ENCODE measurements at places on chromosomes 3 and 15. TPM values are rescaled to one million over a fixed set of nuclear protein-coding genes. Genes with fewer than 3 reads are reported as not detected.
A peak's percentile ranks its signal among the peaks of the same experiment; 100 is the strongest.

GRCh38 chr3:16932877-16933276, 48.1 kb downstream of the PLCL2 start:
- no peaks in the 10 kb centered on the region for H3K27me3 ChIP-seq
- no peak overlapping the region for H3K27ac ChIP-seq
- DNase-seq, result no peak
- no peak overlapping the region for H3K4me3 ChIP-seq
- H3K4me1 ChIP-seq, result no peaks in the 10 kb centered on the region

DNA sequence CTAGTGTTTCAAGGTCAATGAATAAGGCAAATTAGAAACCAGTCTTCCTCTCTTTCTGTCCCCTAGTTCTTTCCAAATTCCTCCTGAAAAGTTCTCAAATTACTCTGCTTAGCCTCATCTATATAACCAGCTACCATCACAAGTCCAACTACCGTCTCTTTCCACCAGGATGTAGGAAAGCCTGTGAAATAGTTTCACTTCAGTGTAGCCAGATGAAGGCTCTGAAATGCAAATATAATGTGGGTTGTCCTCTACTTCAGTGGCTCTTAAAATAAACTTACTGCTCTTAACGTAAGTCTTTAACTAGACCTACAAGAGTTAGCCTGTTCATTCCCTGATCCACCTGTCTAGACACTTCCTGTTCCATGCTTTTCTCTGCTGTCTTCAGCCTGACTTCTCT, 827.7 kb downstream of the ROBO1 start:
- H3K4me3 ChIP-seq, result no peak overlapping the region
- H3K4me1 ChIP-seq, result no peaks in the 10 kb centered on the region
- no peak for DNase-seq
- H3K27me3 ChIP-seq, result no peaks in the 10 kb centered on the region

DNA sequence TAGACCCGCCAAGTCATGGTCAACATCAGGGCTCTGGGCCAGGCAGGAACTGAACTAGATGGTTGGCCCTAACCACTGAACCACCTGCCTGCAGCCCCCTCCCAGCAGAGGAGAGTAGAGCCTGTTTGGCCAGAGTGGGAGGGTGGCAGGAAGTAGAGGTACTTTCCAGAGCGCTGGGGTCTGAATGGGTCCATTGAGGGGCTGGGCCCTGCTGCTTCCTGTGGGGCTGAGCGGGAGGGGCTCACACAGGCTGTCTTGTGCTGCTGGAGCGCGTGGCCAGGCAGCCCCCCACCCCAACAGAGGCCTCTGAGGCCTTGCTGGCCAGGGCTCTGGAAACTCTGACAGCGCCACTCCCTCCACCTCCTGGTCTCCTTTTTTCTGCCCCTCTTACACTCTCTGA, 17.4 kb downstream of the CSPG4 start:
- peak overlapping the region; percentile 80 for H3K27ac ChIP-seq
- no peak overlapping the region for H3K4me3 ChIP-seq
- H3K4me1 ChIP-seq, result peaks cover 39% of the 10 kb centered on the region
- H3K27me3 ChIP-seq, result no peaks in the 10 kb centered on the region

GRCh38 chr3:128426128-128426921, 40.4 kb downstream of the DNAJB8 start:
- no peak overlapping the region for H3K27ac ChIP-seq
- H3K4me3 ChIP-seq, result peak overlapping the region; percentile 45
- H3K36me3 ChIP-seq, result no peaks in the 10 kb centered on the region
- peaks cover 9% of the 10 kb centered on the region for H3K4me1 ChIP-seq
- DNase-seq, result no peak

GRCh38 chr3:177321819-177322218, 124.5 kb upstream of the TBL1XR1 start:
- no peaks in the 10 kb centered on the region for H3K27me3 ChIP-seq
- H3K36me3 ChIP-seq, result no peaks in the 10 kb centered on the region
- no peak overlapping the region for H3K27ac ChIP-seq
- no peak for DNase-seq
- H3K4me3 ChIP-seq, result no peak overlapping the region

- no peak overlapping the region for H3K27ac ChIP-seq
- no peak for DNase-seq
- no peaks in the 10 kb centered on the region for H3K36me3 ChIP-seq
- H3K4me1 ChIP-seq, result no peaks in the 10 kb centered on the region
- H3K4me3 ChIP-seq, result no peak overlapping the region
- H3K27me3 ChIP-seq, result no peaks in the 10 kb centered on the region
These were observed 181.7 kb upstream of the CADPS start for GRCh38 chr3:63056932-63057331.

- no peak overlapping the region for H3K27ac ChIP-seq
- no peak overlapping the region for H3K4me3 ChIP-seq
- H3K27me3 ChIP-seq, result no peaks in the 10 kb centered on the region
These were observed 38.4 kb downstream of the HHLA2 start for GRCh38 chr3:108334701-108335100.

Gene CA12
- total RNA-seq, result 79.6 TPM

Gene B3GALNT1
- 0.83 TPM for total RNA-seq
